Kidney (tissue), 22 donors: ENCODE measurements at places on chromosomes 3 and 15. TPM values are rescaled to one million over a fixed set of nuclear protein-coding genes. Genes with fewer than 3 reads are reported as not detected.

DNA sequence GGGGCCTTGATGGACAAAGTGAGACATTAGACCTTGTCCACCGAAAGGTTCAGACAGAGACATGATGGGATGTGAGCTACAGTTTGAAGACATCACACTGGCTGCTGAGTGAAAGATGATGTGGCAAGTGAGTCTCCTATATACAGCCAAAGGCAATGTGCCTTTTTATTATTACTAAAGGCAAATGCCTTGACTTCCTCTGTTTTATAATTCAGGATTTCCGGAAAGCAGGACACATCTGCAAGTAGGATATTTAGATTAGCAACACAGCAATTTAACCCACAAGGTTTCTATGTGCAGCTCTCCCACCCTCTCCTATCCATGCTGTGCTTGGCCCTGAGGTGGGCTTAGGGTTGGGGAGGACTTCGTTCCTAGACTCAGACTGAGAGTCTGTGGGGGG is 20.7 kb downstream of the SPATA12 start:
- no peak overlapping the region for H3K27ac ChIP-seq
- no peak for DNase-seq
- H3K4me3 ChIP-seq = no peak overlapping the region
- no peaks in the 10 kb centered on the region for H3K27me3 ChIP-seq

The CKMT1B gene
- total RNA-seq = 14.5 TPM

GRCh38 chr15:101684384-101684783 is 32.2 kb upstream of the TM2D3 start:
- no peaks in the 10 kb centered on the region for H3K27me3 ChIP-seq
- no peak overlapping the region for H3K4me3 ChIP-seq
- H3K36me3 ChIP-seq = peaks cover 6% of the 10 kb centered on the region
- H3K4me1 ChIP-seq = no peaks in the 10 kb centered on the region
- no peak overlapping the region for H3K27ac ChIP-seq
- DNase-seq = no peak

The ITIH3 gene
- 2.3 TPM for total RNA-seq

DNA sequence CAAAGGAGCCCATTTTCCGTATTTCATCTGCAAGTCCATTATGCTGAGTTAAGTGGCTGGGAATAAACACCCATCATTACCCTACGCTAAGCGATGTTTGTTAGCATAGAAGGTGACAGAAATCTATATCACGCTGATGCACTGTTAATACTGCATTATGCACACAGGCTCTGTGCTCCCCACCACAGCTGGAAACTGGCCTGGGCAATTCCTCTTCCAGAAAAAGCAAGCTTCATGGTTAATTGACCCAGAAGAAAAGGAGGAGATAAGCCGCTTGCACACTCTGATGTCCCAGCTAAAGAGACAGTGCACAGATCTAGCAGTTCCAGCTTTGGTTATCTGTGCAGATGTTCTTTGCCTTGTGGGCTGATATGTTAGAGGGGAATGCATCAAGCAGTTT is 232.6 kb downstream of the NTRK3 start:
- no peak for DNase-seq
- no peak overlapping the region for H3K27ac ChIP-seq
- H3K4me1 ChIP-seq = no peaks in the 10 kb centered on the region
- no peak overlapping the region for H3K4me3 ChIP-seq
